ENCODE measurements at places on chromosomes 2 and 18. TPM values are rescaled to one million over a fixed set of nuclear protein-coding genes. Genes with fewer than 3 reads are reported as not detected.

CBLN2 gene
- not detected for polyA plus RNA-seq

KYNU gene
- 0.75 TPM for polyA plus RNA-seq

DCC gene
- 0.31 TPM for polyA plus RNA-seq

NMUR1 gene
- polyA plus RNA-seq: not detected

SP140 gene
- polyA plus RNA-seq: 1.4 TPM

SERPINB4 gene
- polyA plus RNA-seq: not detected

D2HGDH gene
- 23.0 TPM for polyA plus RNA-seq

CNRIP1 gene
- 32.7 TPM for polyA plus RNA-seq

ZCCHC2 gene
- 3.2 TPM for polyA plus RNA-seq

TNFRSF11A gene
- 0.09 TPM for polyA plus RNA-seq

SPATA3 gene
- not detected for polyA plus RNA-seq

AQP12A gene
- not detected for polyA plus RNA-seq

SH3BP4 gene
- 101 TPM for polyA plus RNA-seq

SLC8A1 gene
- polyA plus RNA-seq: 6.6 TPM

PPP1CB gene
- polyA plus RNA-seq: 20.4 TPM

HAUS1 gene
- polyA plus RNA-seq: 33.4 TPM

ONECUT2 gene
- polyA plus RNA-seq: 0.01 TPM

UNC80 gene
- not detected for polyA plus RNA-seq

GREB1 gene
- polyA plus RNA-seq: 0.05 TPM

ZNF804A gene
- 2.7 TPM for polyA plus RNA-seq

TET3 gene
- 1.8 TPM for polyA plus RNA-seq

ADGRF3 gene
- polyA plus RNA-seq: 0.15 TPM

RUFY4 gene
- not detected for polyA plus RNA-seq

CHST10 gene
- 6.4 TPM for polyA plus RNA-seq

ATG16L1 gene
- 17.6 TPM for polyA plus RNA-seq

CRYGC gene
- polyA plus RNA-seq: not detected

TPO gene
- polyA plus RNA-seq: not detected
